ENCODE measurements at places on chromosomes 3 and 15.

DNA sequence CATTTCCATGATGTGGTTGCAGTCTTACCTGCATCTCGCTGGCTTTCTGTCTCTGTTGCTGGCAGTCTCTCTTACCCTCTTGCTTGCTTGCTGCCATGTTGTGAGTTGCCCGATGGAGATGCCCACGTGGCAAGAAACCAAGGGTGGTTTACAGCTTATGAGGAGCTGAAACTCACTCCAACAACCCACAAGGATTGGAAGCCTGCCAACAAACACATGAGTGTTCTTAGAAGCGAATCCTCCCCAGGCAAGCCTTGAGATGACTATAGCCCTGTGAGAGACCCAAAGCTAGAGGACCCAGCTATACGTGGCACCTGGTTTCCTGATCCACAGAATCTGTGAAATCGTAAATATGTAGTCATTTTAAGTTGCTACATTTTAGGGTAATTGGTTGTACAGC lies 490.9 kb upstream of the ADAMTS9 start:
- H3K4me3 ChIP-seq, result no peak overlapping the region
- H3K27ac ChIP-seq, result no peak overlapping the region
- DNase-seq, result no peak

GRCh38 chr3:188214442-188214841 lies 60.5 kb downstream of the LPP start:
- peaks cover 33% of the 10 kb centered on the region for H3K4me1 ChIP-seq
- peaks cover 1% of the 10 kb centered on the region for H3K36me3 ChIP-seq
- H3K27ac ChIP-seq, result peak overlapping the region; percentile 20
- no peaks in the 10 kb centered on the region for H3K27me3 ChIP-seq
- no peak for DNase-seq

DNA sequence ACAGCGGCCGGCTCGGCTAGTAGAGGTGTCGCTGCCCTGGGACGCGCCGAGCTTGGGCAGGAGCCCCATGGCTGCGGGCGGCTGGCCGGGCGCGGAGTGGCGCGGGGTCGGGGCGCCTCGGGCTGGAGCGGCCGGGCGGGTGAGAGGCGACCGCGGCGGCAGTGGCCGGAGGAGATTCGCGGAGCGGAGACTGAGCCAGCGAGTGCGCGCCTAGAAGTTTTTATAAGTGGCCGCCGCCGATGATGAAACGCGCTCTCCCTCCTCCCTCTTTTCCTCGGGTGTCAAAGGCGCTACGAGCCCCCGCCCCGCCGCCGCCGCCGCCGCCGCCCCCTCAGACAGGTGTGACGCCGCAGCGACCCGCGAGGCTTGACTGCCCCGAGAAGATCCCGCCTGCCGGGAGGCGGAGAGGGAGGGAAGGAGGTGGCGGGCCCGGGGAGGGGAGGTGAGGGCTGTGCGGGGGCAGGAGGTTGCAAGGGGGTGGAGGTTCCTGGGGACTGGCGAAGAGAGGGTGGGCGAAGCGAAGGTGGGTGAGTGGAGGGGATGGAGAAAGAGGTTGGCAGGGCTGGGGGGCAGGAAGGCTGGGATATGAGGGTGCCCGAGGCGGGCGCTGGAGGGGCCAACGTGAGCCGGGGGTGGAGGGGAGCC lies at the start of gene SLCO2A1:
SLCO2A1 (minus strand) TSS at position 192 of the 645 bp plus-strand sequence; CDS start at position 69, 123 bp downstream.
- no peak for DNase-seq
- peak within 1 kb of the TSS; percentile 43 for H3K4me3 ChIP-seq
- H3K36me3 ChIP-seq, result peaks cover 2% of the 10 kb centered on the region
- no peak within 1 kb of the TSS for H3K27ac ChIP-seq
- no peaks in the 10 kb centered on the region for H3K4me1 ChIP-seq

- DNase-seq, result no peak
- H3K4me1 ChIP-seq, result no peaks in the 10 kb centered on the region
- H3K36me3 ChIP-seq, result peaks cover 3% of the 10 kb centered on the region
Observed at GRCh38 chr15:71802770-71803169, 7.6 kb upstream of the NR2E3 start.

GRCh38 chr3:45406772-45407171 lies 18.4 kb downstream of the LARS2 start:
- H3K4me1 ChIP-seq, result no peaks in the 10 kb centered on the region
- no peak for DNase-seq
- peaks cover 23% of the 10 kb centered on the region for H3K36me3 ChIP-seq
- H3K4me3 ChIP-seq, result no peak overlapping the region

GRCh38 chr3:34248352-34248751 lies 449.9 kb downstream of the PDCD6IP start:
- H3K36me3 ChIP-seq, result no peaks in the 10 kb centered on the region
- no peak for DNase-seq

DNA sequence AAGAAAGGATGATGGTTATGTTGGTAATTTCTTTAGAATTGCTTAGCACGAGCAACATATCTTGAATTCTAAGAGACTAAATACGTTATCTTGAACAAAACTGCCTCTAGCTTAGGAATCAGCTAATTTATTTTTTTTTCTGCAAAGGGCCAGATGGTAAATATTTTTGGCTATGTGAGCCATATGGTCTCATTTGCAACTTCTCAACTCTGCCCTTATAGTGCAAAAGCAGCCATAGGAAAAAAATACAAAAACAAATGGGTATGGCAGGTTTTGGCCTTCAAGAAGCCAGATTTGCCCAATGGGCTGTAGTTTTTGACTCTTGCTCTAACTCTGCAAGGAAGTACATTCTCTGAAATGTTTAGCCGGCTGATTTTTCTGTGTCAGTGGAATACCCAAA lies 11.9 kb downstream of the OXSM start:
- H3K27ac ChIP-seq, result no peak overlapping the region
- DNase-seq, result no peak
- no peaks in the 10 kb centered on the region for H3K36me3 ChIP-seq

- peaks cover 2% of the 10 kb centered on the region for H3K36me3 ChIP-seq
- H3K4me3 ChIP-seq, result no peak overlapping the region
- DNase-seq, result no peak
- no peak overlapping the region for H3K27ac ChIP-seq
- no peaks in the 10 kb centered on the region for H3K27me3 ChIP-seq
- peaks cover under 1% of the 10 kb centered on the region for H3K4me1 ChIP-seq
Observed at GRCh38 chr15:51759557-51760070, 8.2 kb downstream of the TMOD2 start.

DNA sequence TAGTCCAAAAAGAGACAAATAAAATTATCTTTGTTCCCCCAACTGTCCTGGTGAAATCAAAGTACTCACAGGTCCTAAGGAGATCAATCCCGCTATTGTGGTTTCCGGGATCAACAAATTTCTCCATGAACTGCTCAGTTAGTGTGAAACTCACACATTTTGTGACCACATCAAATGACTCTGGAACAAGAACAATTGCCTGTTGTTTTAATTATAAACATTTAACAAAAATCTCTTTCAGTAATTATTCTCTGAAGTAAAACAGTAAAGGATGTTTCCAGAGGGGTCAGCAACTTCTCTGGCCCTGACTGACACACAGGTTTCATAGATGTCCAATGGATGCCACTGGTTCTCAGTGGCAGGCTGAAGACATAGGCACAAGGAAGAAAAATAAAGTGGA lies 3.9 kb downstream of the CLDND1 start:
- DNase-seq, result no peak
- peak overlapping the region; percentile 87 for H3K4me3 ChIP-seq
- peaks cover 71% of the 10 kb centered on the region for H3K4me1 ChIP-seq
- H3K27me3 ChIP-seq, result no peaks in the 10 kb centered on the region
- peaks cover 63% of the 10 kb centered on the region for H3K36me3 ChIP-seq

- no peak overlapping the region for H3K27ac ChIP-seq
- H3K4me3 ChIP-seq, result no peak overlapping the region
- no peak for DNase-seq
- H3K27me3 ChIP-seq, result no peaks in the 10 kb centered on the region
- peaks cover 19% of the 10 kb centered on the region for H3K36me3 ChIP-seq
Observed at GRCh38 chr15:68126396-68126795, 72.3 kb downstream of the PIAS1 start.

- no peak overlapping the region for H3K27ac ChIP-seq
- H3K4me3 ChIP-seq, result no peak overlapping the region
- peaks cover 63% of the 10 kb centered on the region for H3K27me3 ChIP-seq
- H3K4me1 ChIP-seq, result peaks cover 16% of the 10 kb centered on the region
- no peaks in the 10 kb centered on the region for H3K36me3 ChIP-seq
- no peak for DNase-seq
Observed at GRCh38 chr3:100603469-100603868, 5.9 kb upstream of the ADGRG7 start.

DNA sequence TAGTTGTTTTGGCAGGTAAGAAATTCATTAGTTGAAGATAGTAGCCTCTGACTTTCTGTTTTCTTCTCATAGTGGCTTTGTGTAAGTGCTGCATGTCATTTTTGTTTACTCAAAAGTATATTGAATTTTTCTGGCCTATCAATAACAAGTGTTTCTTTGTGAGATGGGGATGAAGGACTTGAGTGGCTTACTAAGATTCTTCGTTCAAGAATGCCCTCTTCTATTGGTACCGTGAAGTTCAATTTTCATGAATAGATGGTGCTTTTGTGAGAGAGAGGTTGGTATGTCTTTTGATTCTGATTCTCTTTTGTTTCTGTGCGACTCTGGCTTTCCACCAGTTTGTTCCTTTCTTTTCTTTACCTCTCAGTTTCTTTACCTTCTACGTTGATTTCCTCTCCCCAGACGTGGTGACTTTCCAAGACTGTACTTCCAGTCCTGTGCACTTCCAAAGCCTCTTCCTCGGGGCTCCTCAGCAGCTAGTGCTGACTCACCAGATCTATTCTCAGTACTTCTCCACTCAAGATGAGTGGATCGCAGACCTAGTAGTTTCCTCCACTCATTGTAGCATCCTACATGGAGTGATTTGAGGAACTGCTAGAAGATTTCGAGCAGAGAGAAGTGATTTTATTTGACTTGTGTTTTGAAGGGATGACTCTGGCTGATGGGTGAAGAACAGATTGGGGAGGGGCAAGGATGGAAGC lies 82.0 kb upstream of the EPHB3 start:
- H3K4me1 ChIP-seq, result no peaks in the 10 kb centered on the region
- peaks cover 66% of the 10 kb centered on the region for H3K27me3 ChIP-seq
- H3K4me3 ChIP-seq, result no peak overlapping the region
- no peaks in the 10 kb centered on the region for H3K36me3 ChIP-seq
- no peak for DNase-seq

DNA sequence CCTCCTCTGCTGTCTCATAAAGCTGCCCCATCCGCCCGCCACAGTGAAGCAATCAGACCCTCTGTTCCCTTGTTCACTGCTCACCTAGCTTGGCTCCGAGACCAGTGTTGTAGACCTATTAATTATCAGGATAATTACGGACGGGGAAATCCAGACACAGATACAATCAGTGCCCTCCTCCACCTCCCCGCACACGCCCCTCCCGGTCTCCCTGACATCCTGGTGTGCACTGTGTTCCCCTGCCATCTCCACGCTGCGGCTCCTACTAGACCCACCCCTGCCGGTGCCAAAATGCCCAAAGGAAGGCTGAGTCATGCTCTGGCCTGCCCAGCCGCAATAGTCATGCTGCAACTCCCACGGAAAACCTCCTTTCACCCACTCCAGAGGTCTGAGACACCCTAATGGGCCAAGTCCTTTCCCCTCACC lies 277.3 kb upstream of the TLE3 start:
- H3K27me3 ChIP-seq, result peaks cover 18% of the 10 kb centered on the region
- no peaks in the 10 kb centered on the region for H3K36me3 ChIP-seq
- H3K27ac ChIP-seq, result no peak overlapping the region
- peaks cover 5% of the 10 kb centered on the region for H3K4me1 ChIP-seq

- H3K27me3 ChIP-seq, result no peaks in the 10 kb centered on the region
- H3K27ac ChIP-seq, result no peak overlapping the region
- DNase-seq, result no peak
- peaks cover 17% of the 10 kb centered on the region for H3K36me3 ChIP-seq
Observed at GRCh38 chr3:88101142-88101541, 42.1 kb downstream of the ZNF654 start.

DNA sequence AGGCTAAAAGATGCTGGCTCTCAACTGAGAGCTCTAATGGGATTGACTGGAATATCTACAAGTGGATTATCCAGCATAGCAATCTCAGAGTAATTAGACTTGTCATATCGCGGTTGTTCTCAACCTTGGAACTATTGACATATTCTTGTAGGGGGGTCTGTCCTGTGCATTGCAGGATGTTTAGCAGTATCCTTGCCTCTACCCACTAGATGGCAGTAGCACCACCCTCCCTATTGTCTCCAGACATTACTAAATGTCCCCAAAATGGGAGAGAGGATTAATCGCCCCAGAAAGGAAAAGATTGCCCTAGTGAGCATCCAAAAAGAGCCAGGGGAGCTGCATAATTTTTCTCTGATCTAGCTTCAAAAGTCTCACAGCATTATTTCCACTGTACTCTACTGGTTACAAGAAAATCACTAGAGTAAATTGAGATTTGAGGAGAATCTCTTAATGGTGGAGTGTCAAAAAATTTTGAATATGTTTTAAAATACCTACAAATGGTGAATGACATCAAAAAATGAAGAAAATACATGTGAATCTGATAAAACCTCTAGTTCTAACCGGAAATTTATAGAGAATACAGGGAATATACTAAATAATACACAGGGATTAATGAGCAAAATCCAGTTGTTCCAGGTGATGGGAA lies 388.2 kb upstream of the AGTR1 start:
- no peaks in the 10 kb centered on the region for H3K4me1 ChIP-seq
- H3K27ac ChIP-seq, result no peak overlapping the region
- H3K4me3 ChIP-seq, result no peak overlapping the region
- no peaks in the 10 kb centered on the region for H3K27me3 ChIP-seq

- no peak for DNase-seq
- peaks cover 49% of the 10 kb centered on the region for H3K36me3 ChIP-seq
- H3K4me3 ChIP-seq, result no peak overlapping the region
Observed at GRCh38 chr3:36903119-36903882, 41.6 kb downstream of the TRANK1 start.

DNA sequence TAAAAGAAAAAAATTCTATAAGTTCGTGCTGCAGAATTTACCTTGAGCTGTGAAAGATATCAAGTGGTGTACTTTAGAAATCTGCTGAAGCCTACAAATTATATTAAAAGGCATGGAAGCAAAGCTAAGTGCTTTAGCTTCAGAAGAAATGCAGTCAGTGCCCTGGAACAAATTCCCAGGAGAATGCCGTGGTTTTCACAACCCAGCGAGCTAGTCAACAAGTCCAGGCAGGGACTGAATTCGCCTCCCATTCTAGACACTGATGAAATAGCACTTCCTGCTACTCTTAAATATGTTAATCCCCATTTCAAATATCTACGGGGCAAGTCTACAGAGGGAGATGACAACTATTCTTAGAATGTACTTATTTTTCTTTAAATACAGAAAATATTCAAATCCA lies 326.4 kb upstream of the IGF1R start:
- H3K27me3 ChIP-seq, result no peaks in the 10 kb centered on the region
- no peak overlapping the region for H3K4me3 ChIP-seq
- H3K4me1 ChIP-seq, result no peaks in the 10 kb centered on the region
- H3K36me3 ChIP-seq, result no peaks in the 10 kb centered on the region
- no peak for DNase-seq

DNA sequence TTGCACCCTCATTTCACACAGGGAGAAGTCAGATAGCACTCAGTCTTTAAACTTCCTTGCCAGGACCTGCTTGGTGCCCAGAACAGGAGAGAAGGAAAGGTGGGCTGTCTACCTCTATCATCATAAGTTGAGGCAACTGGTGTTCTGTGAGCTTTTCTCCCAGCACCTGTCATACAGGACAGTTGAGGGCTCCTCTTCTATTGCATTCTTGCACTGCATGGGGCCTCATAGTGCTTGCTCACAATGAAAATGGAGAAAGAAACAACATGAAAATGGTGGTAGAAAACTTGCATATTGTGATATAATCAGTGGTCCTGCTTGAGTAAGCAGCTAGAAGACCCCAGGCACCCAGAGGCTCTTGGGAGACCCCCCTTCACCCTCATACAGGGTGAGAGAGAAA lies 311.7 kb upstream of the GOLIM4 start:
- H3K4me3 ChIP-seq, result no peak overlapping the region
- no peaks in the 10 kb centered on the region for H3K27me3 ChIP-seq
- no peaks in the 10 kb centered on the region for H3K36me3 ChIP-seq
- no peaks in the 10 kb centered on the region for H3K4me1 ChIP-seq
- H3K27ac ChIP-seq, result no peak overlapping the region

- H3K4me1 ChIP-seq, result no peaks in the 10 kb centered on the region
- no peak overlapping the region for H3K4me3 ChIP-seq
- H3K27ac ChIP-seq, result no peak overlapping the region
- no peaks in the 10 kb centered on the region for H3K36me3 ChIP-seq
- no peaks in the 10 kb centered on the region for H3K27me3 ChIP-seq
Observed at GRCh38 chr3:80734483-80734882, 966.7 kb upstream of the ROBO1 start.

Measured in central memory CD8-positive, alpha-beta T cell (primary cell).